NCI-H187 (cell line): ENCODE measurements at places on chromosomes 3 and 15.

- no peak for DNase-seq
These were observed 138.3 kb upstream of the TPM1 start for GRCh38 chr15:62904041-62904910.

- no peak for DNase-seq
These were observed 275.4 kb upstream of the CTDSPL start for GRCh38 chr3:37586280-37586679.

DNA sequence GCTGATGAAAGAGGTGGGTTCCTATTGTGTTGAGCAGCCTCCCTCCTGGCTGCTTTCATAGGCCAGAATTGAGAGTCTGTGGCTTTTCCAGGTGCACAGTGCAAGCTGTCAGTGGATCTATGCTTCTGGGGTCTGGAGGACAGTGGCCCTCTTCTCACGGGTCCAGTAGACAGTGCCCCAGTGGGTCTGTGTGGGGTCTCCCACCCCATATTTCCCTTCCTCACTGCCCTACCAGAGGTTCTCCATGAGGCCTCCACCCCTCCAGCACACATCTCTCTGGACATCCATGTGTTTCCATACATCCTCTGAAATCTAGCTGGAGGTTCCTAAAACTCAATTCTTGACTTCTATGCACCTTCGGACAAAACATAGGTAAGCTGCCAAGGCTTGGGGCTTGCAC, 201.2 kb downstream of the FAM43A start:
- no peak for DNase-seq

DNA sequence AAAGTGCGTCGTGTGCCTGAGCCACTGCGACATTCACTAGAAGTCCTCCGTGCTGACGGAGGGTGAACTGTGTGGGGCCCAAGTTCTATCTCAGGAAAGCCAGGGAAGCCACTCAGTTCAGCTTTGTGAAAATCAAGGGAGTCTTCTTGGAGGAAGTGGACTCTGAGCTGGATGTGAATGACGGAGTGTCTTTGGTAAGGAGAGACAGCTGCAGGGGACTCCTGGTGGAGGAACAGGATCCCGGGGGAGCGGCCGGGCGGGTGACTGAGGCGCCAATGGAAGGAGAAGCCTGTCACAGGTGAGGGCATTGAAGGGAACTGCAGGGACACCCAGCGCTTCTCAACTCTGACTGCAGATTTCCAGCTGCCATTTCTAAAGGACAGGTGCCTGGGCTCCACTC, 75.6 kb downstream of the APBA2 start:
- DNase-seq = no peak

GRCh38 chr3:58952128-58952917, 97.5 kb downstream of the CFAP20DC start:
- DNase-seq = no peak

DNA sequence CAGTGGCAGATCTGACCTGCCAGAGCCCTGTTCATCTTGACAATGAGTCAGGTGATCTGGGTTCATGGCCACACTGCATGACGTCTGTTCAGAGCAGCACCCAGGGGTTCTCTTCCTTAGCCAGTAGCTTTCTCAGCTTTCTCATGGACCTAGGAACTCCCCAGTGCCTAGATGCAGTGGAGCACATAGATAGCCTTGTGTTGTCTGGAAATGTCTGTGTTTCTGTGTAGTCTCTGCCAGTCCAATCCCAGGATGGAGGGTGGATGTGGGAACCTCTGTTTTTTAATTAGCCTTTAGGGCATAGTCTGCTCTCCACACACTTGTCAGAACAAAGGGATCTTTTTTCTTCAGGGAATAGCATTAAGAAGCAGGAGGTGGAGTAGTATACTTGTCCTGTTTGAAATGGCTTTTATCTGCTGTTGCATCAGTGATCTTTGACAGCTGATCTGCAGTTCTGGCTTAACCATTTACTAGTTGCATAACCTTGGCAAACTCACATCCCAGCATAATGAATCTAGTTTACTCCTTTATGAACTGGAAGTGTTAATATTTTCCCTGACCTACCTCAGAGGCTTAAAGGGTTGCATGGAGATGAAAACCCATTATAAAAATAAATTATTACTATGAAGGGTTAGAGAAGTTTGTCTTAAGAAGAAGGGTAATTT, 16.1 kb upstream of the CACNA1D start:
- DNase-seq = no peak

DNA sequence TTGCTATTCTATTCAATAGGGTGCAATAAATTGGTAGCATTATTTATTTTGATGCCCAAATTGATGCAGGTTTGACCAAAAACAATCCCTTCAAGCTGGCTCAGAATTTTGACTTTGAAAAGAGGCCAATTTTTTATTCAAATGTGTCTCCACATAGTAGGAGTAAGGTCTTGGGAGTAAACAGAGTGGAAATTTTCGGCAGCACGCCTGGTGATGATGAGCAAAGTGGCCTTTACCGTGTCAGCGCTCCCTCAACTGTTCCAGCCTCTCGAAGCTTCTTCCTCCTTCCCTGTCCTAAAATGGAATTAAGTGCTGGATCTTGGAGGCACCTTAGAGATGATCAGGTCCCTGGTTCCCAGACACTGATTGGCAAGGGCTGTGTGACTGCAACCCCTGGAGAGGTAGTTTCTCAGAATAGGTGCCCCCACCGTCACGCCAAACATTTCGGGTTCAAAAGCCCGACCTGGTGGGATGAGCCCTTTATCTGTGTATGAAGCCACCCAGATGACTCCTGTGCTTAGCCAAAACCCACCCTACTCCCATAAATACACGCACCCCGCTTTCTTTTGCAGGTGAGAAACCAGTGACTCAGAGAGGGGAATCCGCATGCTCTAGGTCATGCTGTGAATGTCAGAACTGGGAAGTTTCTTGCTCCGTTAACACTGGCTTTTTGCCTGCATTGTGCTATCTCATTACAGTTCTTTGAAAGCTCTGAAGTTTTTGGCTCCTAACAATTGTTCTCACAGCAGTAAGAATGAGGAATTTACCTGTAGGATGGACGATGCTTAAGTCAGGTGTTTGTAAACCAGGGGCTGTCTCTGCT, 89.1 kb downstream of the CRYGS start:
- DNase-seq = no peak

- DNase-seq = no peak
These were observed 14.0 kb downstream of the RYK start for GRCh38 chr3:134236505-134237170.

DNA sequence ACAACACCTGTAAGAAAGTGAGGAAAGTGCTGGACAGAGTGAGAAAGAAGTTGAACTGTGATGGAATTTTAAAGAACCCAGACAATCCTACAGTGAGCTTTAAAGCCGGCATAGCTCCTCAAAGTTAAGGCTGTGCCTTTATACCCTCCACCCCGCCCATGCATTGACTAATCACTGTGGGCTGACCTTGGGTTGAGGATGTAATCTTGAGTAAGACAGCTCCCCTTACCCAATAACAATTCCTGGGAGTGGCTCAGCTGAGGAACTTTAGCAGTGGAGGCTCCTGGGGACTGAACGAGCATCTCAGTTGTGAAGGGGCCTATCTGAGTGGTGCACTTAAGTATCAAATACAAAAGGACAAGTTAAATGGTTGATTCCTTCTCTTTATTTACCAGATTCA, 35.7 kb upstream of the ZNF770 start:
- DNase-seq = no peak

GRCh38 chr3:178022599-178022998, 513.6 kb upstream of the KCNMB2 start:
- no peak for DNase-seq

GRCh38 chr15:56806148-56806536, 72.8 kb upstream of the ZNF280D start:
- no peak for DNase-seq

DNA sequence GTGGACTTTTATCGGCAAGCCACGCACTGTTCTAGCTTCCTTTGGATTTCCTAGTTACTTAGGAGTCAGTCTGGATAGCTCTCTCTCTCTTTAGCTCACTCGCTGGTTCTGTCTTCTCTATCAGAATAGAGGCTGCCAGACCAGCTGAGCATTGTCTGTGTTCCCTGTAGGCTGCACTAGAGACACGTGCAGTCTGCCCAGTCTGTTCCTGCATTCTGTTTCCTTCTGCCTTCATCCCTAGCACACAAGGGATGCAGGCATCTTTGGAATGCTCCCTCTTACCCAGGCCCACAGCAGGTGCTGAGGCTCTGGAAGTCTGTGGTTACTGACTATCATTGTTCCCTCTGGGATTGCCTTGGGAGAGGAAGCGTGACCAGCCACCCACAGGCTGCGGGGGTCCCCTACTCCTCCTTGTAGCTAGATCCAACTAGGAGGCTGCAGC, 322.8 kb downstream of the ZNF621 start:
- no peak for DNase-seq

DNA sequence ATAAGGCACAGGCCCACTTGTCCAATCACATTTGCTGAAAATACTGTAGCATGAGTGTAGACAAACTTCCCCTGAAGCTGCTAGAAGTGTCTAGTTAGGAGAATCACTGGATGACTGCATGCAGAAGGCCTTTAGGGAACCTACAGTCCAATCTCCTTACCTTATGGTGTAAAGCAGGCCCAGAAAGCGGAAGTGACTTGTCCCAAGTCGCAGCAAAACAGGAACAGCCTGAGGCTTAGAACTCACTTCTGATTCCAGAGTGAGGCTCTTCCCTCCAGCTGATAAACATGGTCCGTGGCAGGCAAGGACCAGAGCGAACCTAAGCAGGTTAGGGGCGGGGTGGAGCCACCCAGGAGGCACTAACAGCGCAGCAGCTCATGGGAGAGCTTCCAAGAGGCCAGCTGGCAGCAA, 2.5 kb downstream of the GRAMD2A start:
- DNase-seq = no peak

DNA sequence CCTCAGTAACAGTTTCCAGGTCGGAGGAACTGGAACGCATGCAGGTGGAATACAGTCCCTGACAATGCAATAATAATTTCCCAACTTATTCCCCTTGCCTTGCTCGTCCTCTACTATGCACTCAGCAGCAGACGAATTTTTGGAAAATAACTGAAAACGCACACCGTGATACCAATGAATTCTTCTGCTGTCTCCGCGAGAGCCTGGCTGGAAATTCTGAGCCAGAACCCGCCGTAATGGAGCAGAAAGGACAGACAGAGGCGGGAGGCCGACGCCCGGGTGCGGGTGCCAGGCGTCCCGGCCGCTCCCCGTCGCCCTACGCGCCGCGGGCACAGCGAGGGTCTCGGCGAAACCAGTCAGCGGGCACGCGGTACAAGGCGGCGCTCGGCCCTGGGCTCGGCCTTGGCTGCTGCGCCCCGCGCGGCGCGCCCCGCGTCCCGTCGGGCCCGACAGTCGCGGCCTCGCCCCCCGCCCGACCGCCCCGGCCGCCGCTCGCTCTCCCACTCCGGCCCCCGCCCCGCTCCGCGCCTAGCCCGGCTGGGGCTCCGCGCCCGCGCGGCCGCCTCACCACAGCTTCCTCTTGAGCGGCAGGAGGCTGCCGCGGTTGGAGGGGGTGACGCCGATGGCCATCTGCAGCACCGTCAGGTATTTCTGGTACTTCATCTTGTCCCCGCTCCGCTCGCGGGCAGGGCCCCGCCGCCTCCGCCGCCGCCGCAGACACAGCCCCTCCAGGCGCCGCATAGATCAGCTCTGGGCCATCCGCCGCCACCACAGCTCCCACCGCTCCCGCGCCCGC, 114.5 kb upstream of the GOLGA8J start:
- no peak for DNase-seq

- no peak for DNase-seq
These were observed 24.2 kb upstream of the HACD2 start for GRCh38 chr3:123609063-123609462.

GRCh38 chr3:10395196-10395595, 74.3 kb upstream of the SEC13 start:
- DNase-seq = no peak

DNA sequence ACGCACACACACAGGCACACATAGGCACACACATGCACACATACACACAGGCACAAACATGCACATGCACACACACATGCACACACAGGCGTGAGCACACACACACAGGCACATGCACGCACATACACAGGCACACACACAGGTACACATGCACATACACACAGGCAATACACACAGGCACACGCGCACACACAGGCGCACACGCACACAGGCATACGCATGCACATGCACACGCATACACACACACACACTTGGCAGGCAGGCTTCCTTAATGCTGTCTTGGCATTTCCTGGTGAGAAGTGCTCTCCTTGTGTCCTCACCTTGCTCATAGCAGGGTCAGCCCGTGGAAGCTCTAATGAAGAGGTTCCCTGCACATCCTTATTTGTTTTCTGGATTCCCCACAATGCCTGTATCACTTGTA, 8.4 kb upstream of the SLCO2A1 start:
- DNase-seq = no peak

- no peak for DNase-seq
These were observed 77.7 kb upstream of the ACAN start for GRCh38 chr15:88725305-88726210.

DNA sequence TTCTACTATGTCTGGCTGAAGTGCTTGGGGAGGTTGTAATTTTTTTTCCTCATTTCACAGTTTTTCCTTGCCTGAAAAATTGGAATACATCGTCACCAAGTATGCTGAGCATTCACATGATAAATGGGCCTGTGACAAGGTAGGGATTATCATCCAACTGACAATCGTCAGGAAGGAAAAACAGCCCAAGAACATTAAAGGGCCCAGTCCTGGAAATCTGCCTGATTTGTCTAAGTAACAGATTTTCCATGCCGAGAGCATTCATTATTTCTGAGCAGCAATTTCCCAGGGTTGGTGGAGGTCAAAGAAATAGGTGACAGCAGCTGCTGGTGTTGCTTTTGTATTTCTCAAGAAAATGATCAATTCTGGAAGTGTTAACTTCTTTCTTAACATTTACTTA, 226.0 kb upstream of the CHRM5 start:
- DNase-seq = no peak

- DNase-seq = no peak
These were observed 279.7 kb downstream of the ZIC1 start for GRCh38 chr3:147688868-147689267.

GRCh38 chr3:119604878-119605277, 7.2 kb downstream of the PLA1A start:
- DNase-seq = no peak

- no peak for DNase-seq
These were observed 133.3 kb upstream of the ADPGK start for GRCh38 chr15:72916897-72917296.

DNA sequence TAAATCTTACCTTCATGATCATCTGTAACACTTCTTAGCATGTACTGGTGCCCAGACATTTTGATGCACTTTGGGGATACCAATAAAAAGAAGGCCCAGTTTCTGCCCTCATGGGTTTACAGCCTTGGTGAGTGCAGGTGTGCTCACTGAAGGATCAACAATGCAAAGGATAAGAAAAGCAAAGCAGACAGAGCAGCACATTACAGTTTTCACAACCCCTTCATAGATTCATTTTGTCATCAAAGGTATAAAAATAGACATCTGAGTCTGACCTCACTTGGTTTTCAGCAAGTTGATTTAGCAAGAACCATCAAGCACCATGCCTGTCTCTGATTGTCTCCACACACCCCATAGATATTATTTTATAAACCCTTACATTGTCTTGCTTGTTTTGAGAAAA, 77.6 kb downstream of the BFSP2 start:
- no peak for DNase-seq
